ENCODE measurements at places on chromosomes 3 and 15.

GRCh38 chr3:38725726-38726419 lies 76.4 kb upstream of the SCN5A start:
- DNase-seq: peak; percentile 40

DNA sequence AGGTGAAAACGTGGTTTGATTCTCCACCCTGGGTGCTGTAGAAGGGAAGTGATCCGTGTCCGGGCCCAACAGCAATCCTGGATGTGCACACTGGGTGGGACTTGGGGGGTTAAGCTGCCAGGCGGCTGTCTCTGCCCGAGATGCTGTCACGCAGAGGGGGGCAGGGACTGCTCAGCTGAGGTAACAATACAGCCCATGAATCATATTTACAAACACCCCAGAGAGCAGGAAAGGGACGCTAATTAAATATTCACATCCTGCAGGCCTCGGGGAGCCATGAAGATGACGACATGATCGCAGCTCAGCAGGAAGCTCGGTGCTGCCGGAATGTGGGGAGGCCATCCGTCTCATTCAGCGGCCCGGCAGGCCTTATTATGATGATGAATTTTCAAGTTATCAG lies 17.9 kb upstream of the CRABP1 start:
- peak; percentile 81 for DNase-seq

DNA sequence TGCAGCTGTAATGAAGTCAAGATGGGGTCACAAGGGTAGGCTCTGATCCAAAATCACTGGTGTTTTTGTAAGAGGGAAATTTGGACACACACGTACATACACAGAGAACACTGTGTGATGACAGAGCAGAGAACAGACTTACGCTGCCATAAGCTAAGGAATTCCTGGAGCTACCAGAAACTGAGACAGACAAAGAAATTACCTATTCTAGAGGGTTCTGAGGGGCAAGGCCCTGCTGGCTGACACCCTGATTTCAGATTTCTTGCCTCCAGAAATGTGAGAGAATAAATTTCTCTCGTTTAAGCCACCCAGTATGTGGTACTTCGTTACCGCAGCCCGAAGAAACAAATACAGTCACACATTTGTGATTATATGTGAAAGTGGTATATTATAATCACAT lies 24.8 kb downstream of the CBLB start:
- no peak for DNase-seq

DNA sequence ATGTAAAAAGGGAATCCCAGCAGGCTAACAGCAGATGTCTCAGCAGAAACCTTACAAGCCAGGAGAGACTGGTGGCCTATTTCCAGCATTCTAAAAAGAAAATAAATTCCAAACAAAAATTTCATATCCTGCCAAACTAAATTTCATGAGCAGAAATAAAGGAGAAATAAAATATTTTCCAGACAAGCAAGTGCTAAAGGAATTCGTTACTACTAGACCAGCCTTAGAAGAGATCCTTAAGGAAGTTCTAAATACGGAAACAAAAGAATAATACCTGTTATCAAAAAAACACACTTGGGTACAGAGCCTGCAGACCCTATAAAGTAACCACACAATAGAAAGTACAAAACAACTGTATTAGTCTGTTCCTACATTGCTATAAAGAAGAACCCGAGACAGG lies 41.4 kb downstream of the HDGFL3 start:
- DNase-seq: no peak

DNA sequence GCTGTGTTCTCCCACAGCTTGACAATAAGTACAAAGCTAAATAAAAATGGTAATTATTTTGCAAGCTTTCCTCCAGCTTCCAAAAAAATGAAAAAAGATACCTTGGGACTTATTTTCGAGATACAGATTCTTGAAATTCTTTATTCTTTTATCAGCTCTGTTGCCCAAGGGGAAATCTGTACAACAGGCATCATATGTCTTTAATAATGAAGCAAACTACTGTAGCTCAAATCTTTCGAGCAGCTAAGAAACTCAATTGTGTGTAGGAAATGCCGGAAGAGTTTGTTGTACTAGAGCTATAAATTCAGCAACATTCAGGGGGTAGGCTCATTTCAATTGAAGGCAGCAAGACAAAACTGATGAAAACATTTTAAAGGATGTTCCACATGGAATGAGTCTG lies 297.7 kb downstream of the GBE1 start:
- DNase-seq: no peak

DNA sequence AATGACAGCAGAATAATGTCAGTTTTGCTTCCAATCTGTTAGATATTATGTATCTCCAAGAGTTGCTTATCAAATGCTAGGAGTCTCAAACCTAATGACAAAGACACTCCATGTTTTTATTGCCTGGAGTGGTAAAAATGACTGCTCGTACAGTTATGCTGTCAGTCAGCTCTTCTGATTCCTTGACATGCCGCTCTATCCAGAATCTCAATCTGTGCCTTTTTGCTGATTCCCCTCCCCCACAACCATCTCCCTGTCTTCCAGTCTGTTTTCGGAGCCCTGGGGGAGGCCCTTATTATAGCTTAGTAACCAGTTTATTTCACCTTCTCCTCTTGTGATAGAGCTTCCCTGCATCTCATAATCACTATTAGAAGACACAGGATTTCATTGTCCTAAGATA lies 2.6 kb downstream of the MKRN2 start:
- no peak for DNase-seq

DNA sequence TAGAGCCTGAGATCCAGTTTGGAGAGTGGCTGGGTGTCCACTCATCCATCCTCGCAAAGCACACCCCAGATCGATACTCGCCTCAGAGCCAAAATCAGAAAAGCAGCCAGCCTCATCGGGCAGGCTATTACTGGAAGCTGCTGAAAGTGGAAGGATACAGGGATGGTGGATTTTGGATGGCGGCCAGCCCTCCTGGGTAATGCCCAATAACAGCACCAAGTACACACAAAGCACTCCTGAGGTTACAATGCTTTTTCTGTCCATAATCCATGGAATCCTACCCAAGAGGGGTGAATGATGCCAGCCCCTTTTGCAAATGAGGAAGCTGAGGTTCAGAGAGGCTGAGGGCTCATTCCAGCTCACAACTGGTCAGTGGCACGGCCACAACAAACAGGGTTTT lies 93.1 kb upstream of the SLC6A11 start:
- DNase-seq: no peak

DNA sequence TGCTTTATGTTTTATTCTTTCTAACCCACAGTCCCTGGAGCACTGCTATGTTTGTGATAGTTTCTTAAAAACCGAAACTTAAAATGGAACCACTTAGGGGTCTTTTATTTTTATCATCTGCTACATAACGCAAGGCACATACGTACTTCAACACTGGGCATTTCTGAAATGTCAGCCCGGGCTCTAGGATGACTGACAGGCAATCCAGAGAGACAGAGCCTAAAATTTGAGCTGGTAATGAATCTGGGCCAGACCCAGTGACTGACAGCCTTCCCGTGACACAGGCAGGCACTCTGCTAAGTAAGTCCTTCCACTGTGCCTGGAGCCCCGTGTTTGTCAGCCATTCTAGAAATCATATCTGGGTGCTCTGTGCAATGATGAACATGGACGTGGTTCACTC lies 84.6 kb downstream of the RYR3 start:
- no peak for DNase-seq

- no peak for DNase-seq
Observed at GRCh38 chr15:75606711-75607699, 18.5 kb downstream of the SNUPN start.

DNA sequence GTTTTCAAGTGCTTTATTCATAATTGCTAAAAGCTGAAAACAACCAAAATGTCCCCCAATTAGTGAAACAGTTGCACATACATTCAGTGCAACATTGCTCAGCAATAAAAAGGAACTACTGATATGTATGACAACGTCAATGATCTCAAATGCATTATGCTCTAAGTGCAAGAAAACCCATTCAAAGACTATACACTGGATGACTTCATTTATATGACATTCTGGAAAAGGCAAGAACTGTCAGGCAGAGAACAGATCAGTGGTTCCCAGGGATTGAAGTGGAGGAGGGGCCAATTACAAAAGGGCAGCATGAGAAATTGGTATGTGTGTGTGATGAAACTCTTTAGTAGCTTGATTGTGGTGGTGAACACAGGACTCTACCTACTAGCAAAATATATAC lies 585.6 kb downstream of the TBL1XR1 start:
- DNase-seq: no peak

- no peak for DNase-seq
Observed at GRCh38 chr3:42736531-42736930, 33.9 kb upstream of the HHATL start.

GRCh38 chr15:93286446-93286845 lies 197.4 kb upstream of the RGMA start:
- DNase-seq: no peak

Data from cardiac fibroblast (primary cell).